NCI-H510A (cell line): ENCODE measurements at places on chromosomes 4 and X.

DNA sequence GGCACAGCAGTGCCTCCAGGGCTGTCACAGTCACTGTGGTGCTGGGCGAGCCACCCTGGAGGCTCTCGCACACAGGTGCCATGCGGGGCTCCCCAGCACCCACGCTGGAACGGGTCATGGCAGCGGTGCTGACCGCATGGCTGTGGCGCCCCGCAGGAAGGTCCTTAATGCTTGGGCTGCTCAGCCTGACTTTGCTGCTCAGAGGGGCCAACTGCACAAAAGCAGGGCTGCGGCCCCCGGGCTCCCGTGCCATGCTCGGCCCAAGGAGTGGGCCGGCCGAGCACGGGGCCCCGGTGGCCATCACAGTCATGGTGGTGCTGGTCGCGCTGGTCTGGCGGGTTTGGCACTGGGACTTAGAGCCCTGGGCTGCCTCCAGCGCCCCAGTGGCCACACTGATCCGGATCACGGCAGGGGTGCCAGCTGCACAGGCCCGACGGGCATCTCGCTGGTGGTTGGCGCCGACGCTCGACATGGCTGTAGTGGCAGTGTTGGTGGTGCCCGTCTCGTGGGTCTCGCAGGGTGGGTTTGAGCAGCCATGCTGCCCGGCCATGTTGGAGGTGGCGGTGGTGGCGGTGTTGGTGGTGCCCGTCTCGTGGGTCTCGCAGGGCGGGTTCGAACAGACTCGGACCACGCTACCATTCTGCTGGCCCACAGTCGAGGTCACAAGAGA is 10.2 kb upstream of the RENBP start:
- no peak for DNase-seq

- DNase-seq = no peak
These were observed 56.4 kb upstream of the PNPLA4 start for GRCh38 chrX:7983581-7983980.

DNA sequence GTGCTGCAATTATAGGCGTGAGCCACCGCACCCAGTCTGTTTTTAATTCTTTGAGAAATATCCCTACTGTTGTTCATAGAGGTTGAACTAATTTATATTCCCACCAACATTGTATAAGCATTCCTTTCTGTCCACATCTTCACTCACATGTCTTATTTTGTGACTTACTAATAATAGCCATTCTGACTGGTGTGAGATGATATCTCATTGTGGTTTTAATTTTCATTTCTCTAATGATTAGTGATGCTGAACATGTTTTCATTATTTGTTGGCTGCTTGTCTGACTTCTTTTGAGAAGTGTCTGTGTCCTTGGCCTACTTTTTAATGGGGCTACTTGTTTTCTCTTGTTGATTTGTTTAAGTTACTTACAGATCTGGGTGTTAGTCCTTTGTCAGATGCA is 310.9 kb upstream of the MAOA start:
- DNase-seq = no peak

DNA sequence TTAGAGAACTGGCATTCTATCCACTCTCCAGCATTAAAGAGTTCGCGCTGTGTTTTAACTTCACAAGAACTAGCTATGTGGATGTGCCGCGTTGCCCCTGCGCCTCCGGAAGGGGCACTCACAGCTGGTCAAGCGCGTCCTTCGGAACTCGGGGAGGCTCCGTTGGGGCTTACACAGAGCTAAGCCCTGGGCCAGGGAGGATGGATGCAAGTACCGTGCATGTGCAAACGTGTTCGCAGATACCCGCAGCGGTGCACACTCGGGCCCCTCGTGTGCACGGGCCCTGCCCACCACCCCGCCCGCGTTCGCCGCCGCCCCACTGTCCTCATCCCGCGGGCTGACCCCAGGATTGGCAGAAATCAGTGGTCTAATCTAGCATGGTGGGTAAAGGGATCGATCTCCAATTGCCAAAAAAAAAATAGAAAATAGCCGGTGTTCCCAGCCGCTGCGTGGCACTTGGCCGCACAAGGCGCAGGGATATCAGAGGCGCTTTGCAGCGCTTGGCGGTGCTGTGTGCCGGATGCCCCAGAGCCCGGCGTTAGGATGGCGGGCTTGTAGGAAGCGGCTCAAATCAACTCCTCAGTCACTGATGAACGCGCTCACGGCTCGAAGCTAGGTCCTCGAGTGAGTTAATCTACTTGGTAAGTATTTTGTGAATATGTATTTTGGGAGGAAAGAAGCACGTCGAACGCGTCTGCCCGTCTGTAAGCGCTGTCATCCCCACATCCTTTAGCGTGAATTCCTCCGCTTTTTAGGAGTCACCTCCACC is 989 bp upstream of the PCDH10 start:
- DNase-seq = peak; percentile 50

DNA sequence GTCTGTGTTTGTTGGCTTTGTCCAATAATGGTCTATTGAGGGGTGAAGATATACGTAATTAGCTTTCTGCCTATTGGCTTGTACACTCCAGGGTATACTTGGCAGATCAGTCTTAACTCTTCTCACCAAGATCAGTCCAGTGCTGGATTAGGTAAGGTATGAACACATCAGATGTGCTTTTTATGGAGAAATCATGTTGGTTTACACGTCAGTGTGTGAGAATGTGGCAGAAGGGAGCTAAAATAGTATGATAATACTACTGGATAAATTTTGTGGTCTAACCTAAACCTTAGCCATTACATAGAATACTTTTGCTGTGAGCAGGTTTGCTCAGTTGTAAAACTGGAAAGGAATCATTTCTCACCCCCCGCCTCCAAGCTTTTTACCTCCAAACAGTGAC is 4.2 kb downstream of the PDHA1 start:
- no peak for DNase-seq

DNA sequence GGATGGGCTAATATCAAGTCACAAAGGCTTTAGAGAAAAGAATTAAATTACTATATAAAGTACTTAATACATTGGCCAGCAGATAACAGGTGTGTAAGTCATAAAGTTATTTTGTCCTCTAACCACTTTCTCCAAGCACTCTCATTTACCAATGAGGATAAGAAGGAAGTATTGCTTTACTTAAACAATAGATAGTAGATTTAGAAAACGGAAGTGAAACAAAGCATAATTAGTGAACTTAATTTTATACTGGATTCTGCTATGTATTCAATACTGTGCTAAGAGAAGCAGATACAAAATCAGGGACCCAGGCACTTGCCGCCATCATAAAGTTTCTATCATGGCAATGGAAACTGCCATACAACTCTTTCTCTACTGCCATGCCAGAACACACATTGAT is 24.0 kb downstream of the AFM start:
- no peak for DNase-seq

DNA sequence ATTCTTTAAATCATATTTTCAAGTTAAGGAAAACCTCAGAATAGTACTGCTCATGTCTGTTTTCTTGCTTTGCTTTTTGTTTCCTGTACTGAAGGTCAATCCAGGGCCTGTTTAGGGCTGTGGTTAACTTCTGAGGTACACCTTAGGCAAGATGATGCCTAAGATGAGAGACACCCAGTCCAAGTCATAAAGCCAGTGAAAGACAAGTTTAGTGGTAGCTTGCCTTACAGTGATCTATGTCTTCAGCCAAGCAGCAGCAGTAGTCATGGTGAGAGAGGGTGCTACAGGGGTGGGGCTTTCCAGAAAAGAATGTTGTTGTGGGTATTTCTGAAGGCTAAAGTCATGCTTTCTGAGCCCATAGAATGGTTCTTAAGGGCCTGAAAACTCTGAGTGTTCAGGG is 173.7 kb downstream of the VSIG4 start:
- DNase-seq = no peak

GRCh38 chr4:149708513-149709130 is 107.0 kb downstream of the IQCM start:
- no peak for DNase-seq

- no peak for DNase-seq
These were observed 51.1 kb upstream of the PPP2R3B start for GRCh38 chrX:437661-438390.

DNA sequence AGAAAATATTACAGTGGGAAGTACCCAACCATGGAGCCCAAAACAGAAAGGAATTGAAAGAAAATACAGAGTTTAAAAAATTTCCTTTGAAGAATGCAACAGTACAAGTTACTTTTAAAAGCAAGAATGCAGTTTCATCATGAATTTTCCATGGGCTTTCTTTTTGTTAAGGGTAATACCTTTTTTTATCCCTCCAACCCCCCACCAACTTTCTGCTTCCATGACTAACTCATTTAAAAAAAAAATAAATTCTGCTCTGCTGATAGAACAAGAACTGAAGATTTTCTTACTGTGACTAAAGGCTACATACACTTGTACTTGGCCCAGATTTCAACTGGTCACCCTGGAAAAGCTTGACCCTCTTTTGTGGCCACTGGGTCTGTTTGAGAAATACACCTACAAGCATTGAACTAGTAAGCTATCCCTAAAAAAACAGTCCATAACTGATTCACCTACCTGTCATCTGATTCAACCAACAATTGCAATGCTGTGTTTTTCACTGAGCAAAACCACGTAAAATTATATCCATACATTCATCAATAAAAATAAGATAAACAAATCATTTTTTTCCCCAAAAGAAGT is 214.2 kb downstream of the NSUN7 start:
- no peak for DNase-seq

- DNase-seq = no peak
These were observed 209.1 kb upstream of the JADE1 start for GRCh38 chr4:128600410-128600809.

- no peak for DNase-seq
These were observed 29.7 kb downstream of the F9 start for GRCh38 chrX:139560221-139560620.

- no peak for DNase-seq
These were observed 957 bp downstream of the PPP2R2C start for GRCh38 chr4:6471307-6472007.

- no peak for DNase-seq
These were observed 13.0 kb upstream of the PLAC1 start for GRCh38 chrX:134671294-134671693.

GRCh38 chr4:24557026-24558025 is 27.0 kb downstream of the DHX15 start:
- DNase-seq = no peak

DNA sequence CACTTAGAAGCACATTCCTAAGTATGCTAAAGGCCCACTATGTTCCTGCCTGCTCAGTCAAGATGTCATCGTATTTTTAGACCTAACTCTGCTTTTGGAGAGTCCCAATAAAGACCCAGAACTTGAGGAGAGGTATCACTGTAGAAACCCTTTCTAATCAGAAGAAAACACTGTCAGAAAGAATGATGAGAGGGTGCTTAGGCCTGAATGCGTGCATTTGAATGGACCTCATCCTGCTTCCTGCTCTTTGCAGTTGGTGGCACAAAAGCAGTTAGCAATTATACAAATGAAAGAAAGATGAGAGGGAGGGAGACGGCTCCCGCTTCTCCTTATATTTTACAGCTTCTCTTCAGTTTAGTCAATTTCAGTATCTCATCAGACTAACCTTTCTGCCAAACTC is 987.2 kb downstream of the CCSER1 start:
- no peak for DNase-seq

DNA sequence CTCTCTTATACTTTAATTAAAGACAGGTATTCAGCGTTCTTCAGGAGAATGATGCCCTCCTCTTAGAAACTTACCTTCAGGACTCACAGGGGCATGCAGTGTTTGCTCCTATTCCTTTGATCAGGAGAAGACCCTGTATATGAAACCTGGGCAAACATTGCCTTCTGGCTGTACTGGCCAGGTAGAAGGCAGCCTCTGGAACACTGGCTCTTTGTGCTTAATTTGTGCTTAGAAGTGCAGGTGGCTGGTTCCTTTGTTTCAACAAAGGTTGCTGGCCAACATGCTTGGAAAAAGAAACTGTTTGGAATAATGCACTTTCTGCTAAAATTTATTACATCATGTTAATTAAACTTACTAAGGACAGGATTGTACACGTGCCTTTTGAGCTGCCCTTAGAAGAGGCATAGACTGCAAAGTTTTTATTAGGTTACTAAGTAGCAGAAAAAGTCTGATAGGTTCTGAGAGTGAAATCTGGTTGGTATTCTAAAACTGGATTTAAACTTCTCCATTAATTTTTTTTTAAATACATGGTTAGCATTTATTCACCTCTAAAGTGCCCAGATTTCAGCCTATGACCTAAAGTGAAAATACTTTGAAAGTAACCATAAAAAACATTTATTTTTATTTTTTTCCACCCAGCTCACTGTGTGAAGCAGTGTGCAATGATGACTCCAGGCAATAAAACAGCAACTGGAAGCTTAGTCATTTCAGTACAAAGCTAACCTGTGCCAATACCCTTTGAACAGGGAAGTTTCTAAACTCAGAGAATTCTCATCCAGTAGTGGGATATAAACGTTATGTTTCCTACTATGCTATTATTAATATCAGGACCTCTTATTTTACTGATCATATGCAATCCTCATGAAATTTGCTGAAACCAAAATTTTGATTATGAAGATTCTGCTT is 11.3 kb downstream of the RASSF6 start:
- DNase-seq = no peak

GRCh38 chrX:3094261-3094660 is 53.0 kb downstream of the ARSF start:
- DNase-seq = no peak

DNA sequence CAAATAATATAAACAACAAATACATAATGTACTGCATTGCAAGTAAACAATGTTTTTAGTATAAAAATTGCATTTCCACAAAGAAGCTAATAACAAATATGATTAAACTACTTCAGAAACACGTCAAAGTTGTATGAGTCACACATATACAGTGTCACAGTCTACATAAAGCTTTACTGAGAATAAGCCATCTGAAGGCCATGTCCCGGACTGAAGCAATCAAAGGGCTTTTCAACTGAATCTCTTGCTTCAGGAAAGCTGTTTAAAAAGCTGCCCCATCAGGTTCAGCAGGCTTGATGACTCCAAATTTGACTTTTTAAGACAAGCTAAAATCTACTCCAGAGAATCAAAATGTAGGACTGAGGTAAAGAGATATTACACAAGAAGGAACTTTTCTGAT is 1476.8 kb downstream of the ADGRL3 start:
- DNase-seq = no peak

DNA sequence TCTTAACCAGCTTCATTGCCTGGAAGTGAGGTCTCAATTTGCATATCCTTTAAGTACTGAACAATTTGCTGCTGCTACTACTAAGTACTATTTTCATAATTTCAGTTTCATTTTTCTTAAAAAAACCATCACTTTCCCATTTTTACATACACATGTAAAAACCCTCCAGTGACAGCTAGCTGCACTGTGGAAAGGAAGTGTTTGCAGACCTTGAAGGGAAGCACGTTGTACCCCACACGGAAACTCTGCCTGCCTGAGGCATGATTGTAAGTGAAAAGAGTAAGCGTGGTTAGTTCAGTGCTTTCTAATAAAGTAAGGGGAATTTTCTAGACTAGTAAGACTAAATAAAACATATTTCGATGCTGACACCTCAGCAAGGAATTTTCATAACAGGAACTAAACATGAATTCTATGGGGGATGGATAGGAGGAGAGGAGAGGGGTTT is 103.6 kb downstream of the RAPGEF2 start:
- DNase-seq = no peak

DNA sequence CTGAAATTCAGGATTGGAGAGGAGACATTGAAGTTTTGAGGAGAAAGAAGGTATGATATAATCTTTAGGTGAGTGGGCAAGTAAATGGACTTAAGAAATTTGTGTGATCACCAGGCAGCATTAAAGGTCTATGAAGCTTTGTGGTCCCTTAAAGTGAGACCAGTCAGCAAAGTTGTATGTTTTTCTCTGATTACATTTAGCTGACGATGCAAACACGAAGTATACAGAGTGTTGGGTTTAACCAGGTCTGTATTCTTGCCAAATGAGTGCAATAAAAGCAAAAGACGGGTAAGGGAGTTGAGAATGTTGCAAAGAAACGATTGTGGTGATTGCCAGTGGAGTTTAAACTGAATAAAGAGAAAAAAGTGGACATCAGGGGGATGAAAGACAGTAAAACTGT is 11.6 kb upstream of the YIPF6 start:
- DNase-seq = no peak

- DNase-seq = no peak
These were observed 146.3 kb downstream of the LDB2 start for GRCh38 chr4:16752150-16752549.
